CD8-positive, alpha-beta memory T cell (primary cell): ENCODE measurements at places on chromosomes 3 and 15. TPM values are rescaled to one million over a fixed set of nuclear protein-coding genes. Genes with fewer than 3 reads are reported as not detected.

Gene CPN2
- not detected for total RNA-seq

Gene CACNA1D
- total RNA-seq: 0.78 TPM

Gene PIGX
- total RNA-seq: 50.5 TPM

Gene CCDC39
- not detected for total RNA-seq

Gene HESX1
- total RNA-seq: 0.44 TPM

Gene PLSCR2
- not detected for total RNA-seq

Gene CFAP100
- total RNA-seq: not detected

Gene FBXW12
- not detected for total RNA-seq

Gene NEO1
- total RNA-seq: 6.5 TPM

Gene PPP1R14D
- total RNA-seq: not detected

Gene LRRC31
- not detected for total RNA-seq

Gene BHLHE40
- 180 TPM for total RNA-seq
